MCF 10A (cell line): ENCODE measurements at places on chromosomes 6 and 20.

- DNase-seq = no peak
Measured at GRCh38 chr6:134888316-134888715, 61.6 kb downstream of the ALDH8A1 start.

GRCh38 chr6:40693768-40694167 lies 106.6 kb upstream of the LRFN2 start:
- no peak for DNase-seq

- DNase-seq = peak; percentile 86
Measured at GRCh38 chr6:56851541-56852259, 103.2 kb upstream of the BEND6 start.

GRCh38 chr20:4329232-4329631 lies 313.9 kb upstream of the RNF24 start:
- DNase-seq = no peak

GRCh38 chr20:2133318-2134183 lies 31.9 kb downstream of the STK35 start:
- peak; percentile 38 for DNase-seq

DNA sequence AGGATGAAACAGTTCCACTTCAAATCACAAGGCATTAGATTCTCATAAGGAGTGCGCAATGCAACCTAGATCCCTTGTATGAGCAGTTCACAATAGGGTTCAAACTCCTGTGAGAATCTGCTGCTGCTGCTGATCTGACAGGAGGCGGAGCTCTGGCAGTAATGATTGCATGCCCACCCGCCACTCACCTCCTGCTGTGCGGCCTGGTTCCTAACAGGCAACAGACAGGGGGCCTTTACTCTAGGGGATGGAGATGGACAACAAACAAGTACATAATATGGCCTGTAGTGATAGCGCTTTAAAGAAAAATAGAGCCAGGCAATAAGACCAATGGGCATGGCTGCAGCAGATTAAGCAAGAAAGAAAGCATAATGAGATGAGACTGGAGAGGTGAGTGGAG lies 2.7 kb upstream of the TBC1D22B start:
- no peak for DNase-seq

GRCh38 chr20:8645326-8645725 lies 423.6 kb upstream of the PLCB4 start:
- DNase-seq = no peak

DNA sequence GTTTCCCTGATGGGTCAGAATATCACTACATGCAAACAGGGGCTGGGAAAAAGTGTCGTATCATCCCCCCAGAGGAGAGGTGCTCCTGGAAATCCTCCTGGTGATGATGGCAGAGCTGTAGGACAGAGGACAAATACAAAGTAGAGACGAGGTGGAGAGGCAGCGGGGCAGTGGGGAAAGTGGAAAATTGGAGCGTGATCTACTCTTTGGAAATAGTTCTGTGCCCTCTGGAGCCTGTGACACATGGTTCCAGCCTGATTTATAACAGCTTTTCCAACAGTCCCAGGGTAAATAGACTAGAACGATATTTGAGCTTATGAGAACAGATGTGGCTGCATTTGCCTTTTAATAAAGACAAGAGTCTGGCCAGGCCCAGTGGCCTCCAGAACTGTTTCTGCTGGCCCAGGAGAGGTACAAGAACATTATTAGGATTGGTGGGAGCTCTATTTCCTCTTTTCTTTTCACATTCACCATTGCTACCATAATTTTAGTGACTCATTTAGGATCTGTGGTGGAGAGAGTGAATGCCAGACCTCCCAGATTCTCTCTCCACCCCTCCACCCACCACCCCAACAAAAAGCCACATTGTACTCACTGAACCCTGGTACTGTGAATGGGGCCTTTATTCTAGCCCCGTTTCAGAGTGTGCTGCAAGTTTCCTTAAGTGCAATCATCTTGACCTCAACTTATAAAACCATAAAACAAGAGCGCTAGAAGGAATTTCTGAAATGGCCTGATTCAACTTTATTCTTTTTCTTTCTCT lies 78.3 kb downstream of the BTBD3 start:
- no peak for DNase-seq

GRCh38 chr6:35388772-35389352 lies 46.5 kb downstream of the PPARD start:
- DNase-seq = no peak

GRCh38 chr20:15475483-15475882 lies 1097.8 kb downstream of the KIF16B start:
- peak; percentile 73 for DNase-seq

DNA sequence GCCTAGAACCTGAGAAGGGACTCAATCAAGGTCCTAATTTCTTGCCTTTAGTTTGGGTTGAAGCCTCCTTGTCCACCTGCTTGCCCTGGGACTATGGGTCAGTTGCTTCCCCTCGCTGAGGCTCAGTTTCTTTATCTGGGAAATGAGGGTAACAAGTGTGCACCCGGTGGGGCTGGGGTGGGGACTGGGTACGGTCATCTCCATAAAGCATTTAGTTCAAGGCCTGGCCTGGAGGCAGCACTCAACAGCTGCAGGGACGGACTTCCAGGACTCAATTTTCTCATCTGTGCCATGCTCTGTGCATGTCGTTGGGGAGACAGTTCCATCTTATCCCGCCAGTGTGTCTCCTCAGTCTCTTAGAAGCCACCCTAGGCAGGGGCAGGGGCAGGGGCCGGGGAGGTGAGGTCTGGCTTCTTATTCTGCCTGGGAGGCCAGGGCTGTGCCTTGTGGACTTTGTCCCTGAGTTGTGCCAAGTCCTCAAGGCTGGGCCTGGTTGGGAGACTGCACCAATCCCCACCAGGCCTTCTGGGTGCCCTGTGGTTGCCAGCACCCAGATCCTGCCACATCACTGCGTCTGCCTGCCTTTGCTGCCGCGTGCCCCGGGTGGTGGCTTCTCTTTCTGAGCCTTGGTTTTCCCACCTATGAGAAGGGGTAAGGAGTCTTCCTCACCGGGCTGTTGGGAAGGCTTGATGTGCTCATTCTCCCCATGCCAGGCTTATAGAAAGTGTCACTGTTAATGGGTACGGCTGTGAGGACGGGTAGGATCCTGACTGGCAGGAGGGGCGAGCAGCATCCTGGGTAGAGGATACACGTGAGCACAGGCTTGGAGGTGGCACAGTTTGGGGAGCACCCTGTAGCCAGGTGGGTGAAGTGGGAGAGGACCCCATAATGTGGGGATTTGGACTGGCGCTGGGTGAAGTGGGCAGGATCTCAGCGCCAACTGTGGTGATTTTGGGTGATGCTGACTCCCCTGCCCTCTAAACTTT lies 8.6 kb downstream of the SRC start:
- DNase-seq = no peak

DNA sequence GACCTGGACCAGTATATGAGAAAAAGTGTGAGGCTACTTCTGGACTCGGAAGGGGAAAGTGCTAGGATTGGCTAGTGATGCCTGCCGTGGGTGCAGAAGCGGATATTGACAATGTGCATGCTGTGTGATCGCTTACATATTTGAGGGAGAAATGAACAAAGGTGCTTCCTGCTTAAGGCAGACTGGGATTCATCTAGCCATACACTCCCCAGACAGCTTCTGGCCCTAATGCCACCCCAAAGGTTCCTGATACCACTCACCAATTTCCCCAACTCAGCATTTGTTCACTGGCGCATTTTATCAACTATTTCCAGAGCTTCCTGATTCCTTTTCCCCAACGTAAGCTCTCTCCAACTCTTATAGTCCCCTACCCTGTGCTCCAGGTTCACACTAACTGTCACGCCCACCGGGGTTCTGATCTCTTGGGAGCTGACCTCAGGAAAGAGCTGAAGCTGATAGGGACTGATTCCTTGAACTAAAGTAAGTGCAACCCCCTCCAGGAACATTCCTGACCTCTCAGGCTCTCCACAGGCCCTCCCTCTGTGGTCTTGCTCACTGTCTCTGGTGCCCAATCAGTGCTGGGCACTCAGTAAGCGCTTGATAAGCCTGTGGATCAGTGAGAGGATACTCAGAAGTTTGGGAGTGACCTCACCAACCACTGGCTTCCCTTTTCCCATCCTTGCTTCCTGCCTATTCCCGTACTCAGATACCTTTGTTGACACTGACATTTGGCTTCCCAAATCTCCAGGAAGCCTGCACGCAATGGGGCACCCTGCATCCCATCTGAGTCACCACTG lies 73.3 kb downstream of the MRPL14 start:
- peak; percentile 94 for DNase-seq

GRCh38 chr6:71486461-71486860 lies 197.8 kb downstream of the OGFRL1 start:
- DNase-seq = no peak

- DNase-seq = no peak
Measured at GRCh38 chr6:119277052-119277451, 72.5 kb downstream of the MAN1A1 start.

GRCh38 chr20:24098886-24099285 lies 110.3 kb upstream of the GGTLC1 start:
- DNase-seq = no peak

DNA sequence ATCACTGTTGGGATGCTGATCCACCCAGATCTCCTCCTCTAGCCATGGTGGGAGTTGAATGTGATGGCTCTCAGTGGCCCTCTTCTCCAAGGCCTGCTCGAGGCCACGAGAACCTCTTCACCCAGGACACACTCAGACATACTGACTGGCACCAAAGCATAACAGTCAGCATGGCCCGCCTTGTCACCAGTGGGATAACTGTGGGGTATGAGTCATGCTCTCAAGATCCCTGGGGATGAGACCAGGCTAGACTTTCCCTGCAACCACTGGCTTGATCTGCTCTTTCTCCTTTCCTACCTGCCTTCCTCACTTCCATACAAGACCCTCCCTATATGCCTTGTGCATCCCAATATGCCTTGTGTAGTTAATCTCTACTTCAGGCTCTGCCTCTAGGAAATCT lies 66.8 kb downstream of the RIN2 start:
- no peak for DNase-seq

- DNase-seq = peak; percentile 16
Measured at GRCh38 chr6:95917034-95917433, 98.7 kb upstream of the FUT9 start.

DNA sequence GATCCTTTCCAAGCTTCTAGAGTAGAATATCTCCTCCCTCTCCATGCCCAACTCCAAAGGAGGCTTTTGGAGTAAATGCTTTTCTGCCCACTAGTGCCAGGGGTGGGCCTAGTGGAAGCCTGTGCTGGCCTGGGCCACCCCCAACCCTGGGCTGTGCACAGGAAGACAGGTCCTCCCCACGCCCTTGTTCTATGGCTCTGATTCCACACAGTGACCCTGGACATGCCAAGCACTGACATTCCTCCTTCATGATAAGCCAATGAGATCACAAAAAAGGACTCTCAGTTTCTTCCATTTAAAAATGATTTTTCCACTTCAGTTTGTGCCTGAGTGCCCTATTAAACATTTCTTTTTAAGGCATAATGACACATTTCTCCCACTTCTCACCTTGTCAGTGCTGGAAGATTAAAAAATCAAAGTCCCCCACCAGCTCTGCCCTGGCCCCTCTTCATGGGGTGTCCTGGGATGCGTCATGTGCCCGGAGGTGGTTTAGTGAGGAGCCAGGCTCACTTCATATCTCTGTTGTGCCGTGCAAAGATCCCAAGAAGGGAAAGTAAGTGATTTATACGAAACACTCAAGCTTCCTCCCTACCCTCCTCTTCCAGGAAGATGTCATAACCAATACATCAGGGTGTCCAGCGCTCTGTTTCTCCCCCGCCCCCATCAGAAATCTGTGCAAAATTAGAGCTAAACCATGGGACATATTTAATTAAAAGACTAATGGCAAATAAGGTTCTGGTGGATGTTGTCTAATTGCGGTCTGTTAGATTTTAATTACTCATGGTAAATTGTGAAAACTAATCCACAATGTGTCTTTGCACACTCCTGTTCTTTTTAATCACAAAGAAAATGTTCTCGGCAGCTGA lies 255.0 kb downstream of the NRN1 start:
- DNase-seq = no peak

DNA sequence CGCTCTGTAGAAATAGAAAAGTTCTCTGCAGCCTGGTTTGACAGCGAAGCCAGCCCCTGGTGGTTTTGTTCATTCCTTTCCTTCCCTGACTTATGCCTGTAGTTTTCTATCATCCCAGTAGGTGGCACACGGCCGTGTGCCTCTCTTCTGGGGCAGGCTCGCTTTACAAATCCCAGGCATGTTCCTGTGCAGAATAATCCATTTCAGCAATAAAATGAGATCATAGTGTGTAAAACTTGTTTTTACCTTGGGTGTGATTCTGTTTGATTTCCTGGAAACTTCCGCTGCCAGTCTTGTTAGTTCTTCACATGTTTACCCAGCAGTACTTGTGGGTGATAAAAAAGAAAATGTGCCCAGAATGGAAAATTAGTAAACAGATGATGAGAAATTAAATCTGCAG lies 7.4 kb upstream of the INSM1 start:
- peak; percentile 70 for DNase-seq

DNA sequence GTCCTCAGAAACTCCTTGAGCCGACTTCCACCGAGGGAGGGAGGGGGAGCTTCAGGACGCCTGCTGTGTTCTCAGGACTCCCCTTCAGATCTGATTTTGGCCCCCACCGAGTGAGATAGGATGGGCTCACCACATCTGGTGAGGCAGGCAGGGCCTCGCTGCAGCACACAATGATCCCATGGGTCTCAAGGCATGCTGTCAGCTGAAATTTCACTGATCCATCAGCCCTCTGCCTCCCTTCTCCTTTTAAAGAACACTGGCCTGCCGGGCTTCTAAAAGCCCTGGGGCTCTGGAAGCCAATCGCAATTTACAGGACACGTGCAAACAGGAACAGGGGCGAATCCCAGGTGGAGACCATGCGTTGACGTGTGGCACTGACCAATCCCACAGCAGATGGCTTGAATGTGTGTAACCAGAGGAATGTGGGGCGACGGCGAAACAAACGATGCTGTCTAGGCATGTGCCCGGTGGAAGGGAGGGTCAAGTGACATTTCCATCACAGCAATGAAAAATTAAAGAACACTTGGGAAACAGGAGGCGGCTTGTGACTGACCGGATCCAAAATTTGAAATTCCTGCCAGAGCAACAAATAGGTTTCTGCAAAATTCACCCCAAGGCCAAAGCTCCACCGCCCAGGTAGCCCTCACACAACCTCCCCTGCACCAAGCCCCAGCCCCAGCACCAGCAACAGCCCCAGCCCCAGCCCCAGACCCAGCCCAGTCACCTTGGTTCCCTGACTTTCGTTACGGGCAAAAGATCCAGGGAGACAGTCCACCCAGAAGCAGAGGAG lies 167.1 kb upstream of the ZNF337 start:
- no peak for DNase-seq

- DNase-seq = peak; percentile 84
Measured at GRCh38 chr6:63598049-63599036, 26.1 kb downstream of the LOC128125822 start.

DNA sequence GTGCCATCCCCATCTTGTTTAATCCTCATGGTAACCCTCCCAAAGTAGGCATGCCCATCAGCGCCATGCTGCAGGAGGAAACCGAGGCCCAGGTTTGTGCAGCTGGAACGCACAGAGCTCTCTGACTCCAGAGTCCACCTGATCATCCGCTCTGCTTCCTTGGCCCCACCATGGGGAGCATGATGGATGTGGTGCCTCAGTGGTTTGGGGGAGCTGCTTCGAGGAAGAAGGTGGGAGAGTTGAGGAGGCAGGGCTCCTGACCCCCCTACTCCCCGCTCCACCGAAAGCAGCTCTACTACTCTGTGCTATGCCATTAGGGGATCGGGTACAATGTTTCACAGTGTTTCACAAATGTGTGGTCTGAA lies 52.2 kb downstream of the TGM2 start:
- DNase-seq = no peak

- DNase-seq = no peak
Measured at GRCh38 chr20:64159711-64160110, 4.5 kb upstream of the MYT1 start.
